PC-3 (cell line): ENCODE measurements at places on chromosomes 6 and 20.
A peak's percentile ranks its signal among the peaks of the same experiment; 100 is the strongest.

- H3K4me3 ChIP-seq: no peak overlapping the region
- peaks cover 3% of the 10 kb centered on the region; the same call in 1 of the 2 replicates for H3K4me1 ChIP-seq
- no peaks in the 10 kb centered on the region for H3K36me3 ChIP-seq
- H3K27me3 ChIP-seq: no peaks in the 10 kb centered on the region
Measured at GRCh38 chr6:137315081-137315480, 95.9 kb upstream of the IFNGR1 start.

DNA sequence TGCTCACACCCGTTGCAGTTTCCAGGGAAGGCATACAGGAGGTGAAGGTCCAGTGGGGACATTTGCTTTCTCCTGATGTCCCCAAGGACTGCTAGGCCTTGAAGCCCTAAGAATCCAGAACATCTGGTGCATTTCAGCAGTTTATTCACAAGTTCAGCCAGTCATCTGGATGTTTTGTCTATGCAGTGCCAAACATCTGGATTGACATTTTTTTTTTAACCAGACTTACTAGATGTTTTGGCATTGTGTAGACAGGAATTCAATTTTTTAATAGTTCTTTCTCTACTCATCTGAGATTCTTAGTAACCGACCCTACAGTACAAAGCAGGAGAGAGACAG lies 256.2 kb downstream of the CLIC5 start:
- no peaks in the 10 kb centered on the region for H3K4me1 ChIP-seq
- H3K27me3 ChIP-seq: no peaks in the 10 kb centered on the region
- H3K27ac ChIP-seq: no peak overlapping the region

- H3K36me3 ChIP-seq: no peaks in the 10 kb centered on the region
- H3K27me3 ChIP-seq: no peaks in the 10 kb centered on the region
- H3K27ac ChIP-seq: no peak overlapping the region
- peak; percentile 18 for DNase-seq
- no peak overlapping the region for H3K4me3 ChIP-seq
Measured at GRCh38 chr6:133590814-133591213, 298.1 kb upstream of the TCF21 start.

DNA sequence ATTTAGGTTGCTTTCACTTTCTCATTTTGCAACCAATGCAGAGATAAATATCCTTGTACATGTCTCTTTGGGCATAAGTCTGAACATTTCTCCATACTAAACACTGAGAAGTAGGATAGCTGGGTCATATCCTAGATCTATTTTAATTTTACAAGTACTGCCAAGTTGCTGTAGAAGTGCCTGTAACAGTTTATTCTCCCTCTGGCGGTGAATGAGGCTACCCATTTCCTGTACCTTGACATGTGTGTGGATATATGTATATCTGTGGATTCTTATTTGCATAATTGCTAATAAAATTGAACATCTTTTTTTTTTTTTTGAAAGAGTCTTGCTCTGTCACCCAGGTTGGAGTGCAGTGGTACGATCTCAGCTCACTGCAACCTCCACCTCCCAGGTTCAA lies 48.0 kb upstream of the PNRC1 start:
- no peak overlapping the region for H3K4me3 ChIP-seq
- H3K27me3 ChIP-seq: no peaks in the 10 kb centered on the region
- peaks cover 16% of the 10 kb centered on the region for H3K4me1 ChIP-seq

DNA sequence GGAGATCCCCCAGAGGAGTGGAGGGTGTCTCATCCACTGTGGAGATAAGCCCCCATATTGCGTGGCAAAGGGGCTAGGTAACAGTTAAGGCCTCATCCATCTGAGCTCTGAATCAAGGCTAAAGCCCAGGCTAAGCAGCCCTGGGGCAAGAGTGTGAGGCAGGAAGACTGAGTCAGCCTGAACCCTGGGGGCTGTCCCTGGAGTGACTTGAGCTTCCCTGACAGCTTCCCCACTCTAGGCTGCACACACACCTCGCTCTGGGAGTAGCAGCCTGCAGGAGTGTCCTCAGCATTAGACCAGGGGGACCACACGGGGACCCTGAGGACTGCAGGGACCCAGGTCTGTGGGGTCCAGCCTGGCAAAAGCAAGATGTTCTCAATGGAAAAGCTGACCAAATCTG lies 27.9 kb downstream of the UBD start:
- H3K4me1 ChIP-seq: no peaks in the 10 kb centered on the region
- H3K27me3 ChIP-seq: peaks cover 11% of the 10 kb centered on the region
- DNase-seq: peak; percentile 4

- H3K36me3 ChIP-seq: no peaks in the 10 kb centered on the region
- no peak for DNase-seq
- no peak overlapping the region for H3K27ac ChIP-seq
- H3K4me3 ChIP-seq: no peak overlapping the region
- no peaks in the 10 kb centered on the region for H3K27me3 ChIP-seq
Measured at GRCh38 chr6:123702943-123703342, 66.2 kb upstream of the TRDN start.

- H3K27me3 ChIP-seq: no peaks in the 10 kb centered on the region
- no peak for DNase-seq
- H3K4me3 ChIP-seq: no peak overlapping the region
- H3K4me1 ChIP-seq: no peaks in the 10 kb centered on the region
- no peak overlapping the region for H3K27ac ChIP-seq
- no peaks in the 10 kb centered on the region for H3K36me3 ChIP-seq
Measured at GRCh38 chr20:46731770-46732169, 22.3 kb downstream of the SLC2A10 start.

- no peaks in the 10 kb centered on the region for H3K36me3 ChIP-seq
- DNase-seq: no peak
- peaks cover 16% of the 10 kb centered on the region; the same call in 1 of the 2 replicates for H3K27me3 ChIP-seq
- no peaks in the 10 kb centered on the region for H3K4me1 ChIP-seq
- H3K4me3 ChIP-seq: no peak overlapping the region
Measured at GRCh38 chr6:40893021-40893420, 146.0 kb downstream of the UNC5CL start.

- H3K36me3 ChIP-seq: no peaks in the 10 kb centered on the region
- H3K27ac ChIP-seq: no peak overlapping the region
- no peak overlapping the region for H3K4me3 ChIP-seq
- peaks cover 16% of the 10 kb centered on the region; the same call in 1 of the 2 replicates for H3K27me3 ChIP-seq
- H3K4me1 ChIP-seq: no peaks in the 10 kb centered on the region
Measured at GRCh38 chr20:54054516-54054915, 15.9 kb downstream of the BCAS1 start.

DNA sequence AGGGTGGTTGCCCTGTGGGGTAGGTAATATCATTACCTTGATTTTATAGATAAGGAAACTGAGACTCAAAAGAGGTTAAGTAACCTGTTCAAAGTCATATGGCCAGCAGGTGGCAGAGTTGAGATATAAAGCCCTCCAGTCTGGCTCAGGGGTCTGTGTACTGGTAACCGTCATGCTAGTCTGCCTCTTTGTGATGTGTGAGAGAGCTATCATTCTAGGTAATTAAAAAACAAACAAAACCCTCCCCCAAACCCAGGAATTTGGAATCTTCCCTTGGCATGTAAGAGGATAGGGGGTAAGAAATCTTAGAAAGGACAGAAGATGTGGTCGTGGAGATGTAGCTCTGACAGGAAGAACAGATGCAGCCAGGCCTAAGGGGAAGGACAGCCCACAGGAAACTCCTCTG lies 206.0 kb downstream of the CDC5L start:
- H3K27me3 ChIP-seq: peaks cover 3% of the 10 kb centered on the region; the same call in 1 of the 2 replicates
- H3K4me1 ChIP-seq: no peaks in the 10 kb centered on the region
- H3K4me3 ChIP-seq: no peak overlapping the region
- no peak overlapping the region for H3K27ac ChIP-seq
- DNase-seq: peak; percentile 74

DNA sequence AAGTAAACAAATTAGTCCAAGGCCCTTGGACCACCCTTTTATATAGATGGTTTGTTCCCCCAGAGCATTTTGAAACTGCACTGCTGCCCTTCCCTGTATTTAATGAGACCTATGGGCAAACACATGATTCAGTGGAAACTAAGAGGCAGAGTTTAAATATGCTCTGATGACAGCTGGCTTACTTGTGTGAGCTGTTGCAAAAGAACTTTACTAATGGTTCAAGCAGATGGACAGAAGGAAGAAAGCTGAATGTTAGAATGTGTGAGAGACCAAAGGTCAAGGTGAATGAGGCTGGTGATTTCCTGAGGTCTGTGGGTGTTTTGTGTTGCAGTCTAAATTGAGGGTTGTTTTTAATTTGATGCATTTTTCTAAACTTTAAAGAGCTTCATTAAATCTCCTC lies 123.0 kb upstream of the CEP162 start:
- H3K27me3 ChIP-seq: no peaks in the 10 kb centered on the region
- H3K4me1 ChIP-seq: peaks cover 11% of the 10 kb centered on the region
- no peak overlapping the region for H3K27ac ChIP-seq
- H3K36me3 ChIP-seq: no peaks in the 10 kb centered on the region
- H3K4me3 ChIP-seq: no peak overlapping the region

- no peaks in the 10 kb centered on the region for H3K36me3 ChIP-seq
- DNase-seq: no peak
- H3K4me1 ChIP-seq: peaks cover 19% of the 10 kb centered on the region
- H3K4me3 ChIP-seq: no peak overlapping the region
- no peak overlapping the region for H3K27ac ChIP-seq
Measured at GRCh38 chr20:46000262-46000996, 8.3 kb upstream of the MMP9 start.

GRCh38 chr20:36128463-36129159 lies 25.9 kb upstream of the EPB41L1 start:
- no peak overlapping the region for H3K4me3 ChIP-seq
- DNase-seq: peak; percentile 54
- H3K4me1 ChIP-seq: peaks cover 14% of the 10 kb centered on the region
- H3K27ac ChIP-seq: no peak overlapping the region

DNA sequence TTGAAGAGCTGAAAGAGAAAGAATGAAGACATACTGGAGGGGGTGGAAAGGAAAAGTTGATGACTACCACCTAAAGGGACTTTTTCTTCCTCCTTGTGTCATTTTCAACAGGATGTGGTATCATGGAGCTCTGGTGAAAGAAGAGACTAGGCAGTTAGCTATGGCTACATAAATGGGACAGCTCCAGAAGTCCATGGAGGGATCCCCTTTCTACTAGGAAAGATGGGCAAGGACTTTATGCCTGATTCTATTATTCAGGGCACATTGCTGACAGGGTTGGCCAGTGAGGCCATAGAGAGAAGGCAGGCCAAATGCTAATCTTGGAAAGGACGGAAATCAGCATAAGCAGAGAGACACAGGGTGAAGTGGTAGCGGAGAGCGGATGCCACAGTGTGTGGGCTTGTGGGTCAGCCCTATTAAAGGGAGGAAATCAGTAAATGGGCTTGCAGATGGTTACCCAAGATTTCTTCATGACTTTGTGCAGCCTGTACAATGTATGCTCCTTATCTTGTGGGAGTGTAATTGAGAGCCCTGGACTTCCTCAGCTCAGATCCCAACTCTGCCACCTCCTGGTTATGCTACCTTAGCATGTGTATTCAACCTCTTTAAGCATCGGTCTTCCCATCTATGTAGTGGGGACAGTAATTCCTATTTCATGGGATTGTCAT lies 77.4 kb upstream of the TMEM170B start:
- H3K27ac ChIP-seq: no peak overlapping the region
- peak; percentile 31 for DNase-seq
- H3K4me1 ChIP-seq: peaks cover 6% of the 10 kb centered on the region
- no peaks in the 10 kb centered on the region for H3K27me3 ChIP-seq
- no peak overlapping the region for H3K4me3 ChIP-seq
- no peaks in the 10 kb centered on the region for H3K36me3 ChIP-seq

GRCh38 chr6:158329531-158329930 lies 17.3 kb downstream of the TULP4 start:
- H3K27me3 ChIP-seq: no peaks in the 10 kb centered on the region
- H3K36me3 ChIP-seq: no peaks in the 10 kb centered on the region
- no peak for DNase-seq
- H3K4me3 ChIP-seq: no peak overlapping the region
- no peaks in the 10 kb centered on the region for H3K4me1 ChIP-seq

GRCh38 chr20:62606016-62606415 lies 36.3 kb upstream of the SLCO4A1 start:
- no peaks in the 10 kb centered on the region for H3K27me3 ChIP-seq
- peak overlapping the region; percentile 41 for H3K27ac ChIP-seq
- DNase-seq: no peak
- no peak overlapping the region for H3K4me3 ChIP-seq

DNA sequence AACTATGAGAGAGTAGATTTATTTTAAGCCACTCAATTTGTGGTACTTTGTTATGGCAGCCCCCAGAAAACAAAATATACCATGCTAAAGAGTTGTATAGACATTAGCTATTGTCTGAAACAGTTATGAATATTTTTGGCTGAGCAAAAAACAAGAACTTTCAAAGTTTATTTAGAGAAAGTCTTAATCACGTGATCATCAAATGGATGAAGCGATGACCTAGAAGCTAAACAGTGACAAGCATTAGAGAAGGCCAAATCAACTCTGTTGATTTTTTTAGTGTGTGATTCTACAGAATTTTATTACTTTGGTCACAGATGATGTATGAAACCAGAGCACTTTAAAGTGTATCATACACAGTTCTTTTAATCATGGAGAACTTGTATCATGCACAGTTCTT lies 1247.9 kb upstream of the MAP3K7 start:
- H3K4me3 ChIP-seq: no peak overlapping the region
- DNase-seq: no peak
- H3K4me1 ChIP-seq: no peaks in the 10 kb centered on the region
- no peaks in the 10 kb centered on the region for H3K27me3 ChIP-seq

- no peak for DNase-seq
- H3K4me3 ChIP-seq: no peak overlapping the region
- H3K36me3 ChIP-seq: no peaks in the 10 kb centered on the region
- no peaks in the 10 kb centered on the region for H3K4me1 ChIP-seq
- no peaks in the 10 kb centered on the region for H3K27me3 ChIP-seq
Measured at GRCh38 chr20:8777911-8778310, 291.0 kb upstream of the PLCB4 start.

GRCh38 chr6:7204726-7205125 lies 97.0 kb downstream of the RREB1 start:
- no peaks in the 10 kb centered on the region for H3K27me3 ChIP-seq
- no peak overlapping the region for H3K27ac ChIP-seq

DNA sequence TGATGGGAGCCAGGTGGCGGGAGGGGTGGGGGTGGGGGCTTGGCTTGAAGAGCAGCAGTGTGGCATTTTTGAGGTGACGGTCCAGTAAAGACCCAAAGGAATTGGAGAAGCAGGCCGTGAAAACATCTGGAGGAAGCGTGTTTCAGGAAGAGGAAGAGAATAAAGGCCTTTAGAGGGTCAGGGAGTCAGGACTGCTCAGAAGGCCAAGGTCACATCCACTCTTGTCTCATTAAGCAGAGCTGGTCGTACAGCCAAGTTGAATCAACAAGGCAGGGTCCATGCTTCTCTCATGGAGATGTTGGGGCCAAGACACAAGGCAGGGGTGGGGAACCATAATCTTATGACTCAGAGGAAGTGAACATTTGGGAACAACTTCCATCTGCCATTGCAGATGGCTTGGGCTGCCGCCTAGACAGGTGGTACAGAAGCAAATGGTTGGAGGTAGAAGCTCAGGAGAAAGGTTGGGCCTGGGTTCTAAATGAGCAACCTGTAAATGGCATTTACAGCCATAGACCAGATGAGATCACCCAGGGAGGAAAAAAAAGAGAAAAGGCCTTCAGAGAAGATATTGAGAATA lies 179.6 kb downstream of the TTLL2 start:
- no peak overlapping the region for H3K27ac ChIP-seq
- H3K4me3 ChIP-seq: no peak overlapping the region
- H3K36me3 ChIP-seq: no peaks in the 10 kb centered on the region
- peaks cover 5% of the 10 kb centered on the region; the same call in 1 of the 2 replicates for H3K27me3 ChIP-seq
- no peak for DNase-seq
